ENCODE measurements at places on chromosomes 5 and 9.

DNA sequence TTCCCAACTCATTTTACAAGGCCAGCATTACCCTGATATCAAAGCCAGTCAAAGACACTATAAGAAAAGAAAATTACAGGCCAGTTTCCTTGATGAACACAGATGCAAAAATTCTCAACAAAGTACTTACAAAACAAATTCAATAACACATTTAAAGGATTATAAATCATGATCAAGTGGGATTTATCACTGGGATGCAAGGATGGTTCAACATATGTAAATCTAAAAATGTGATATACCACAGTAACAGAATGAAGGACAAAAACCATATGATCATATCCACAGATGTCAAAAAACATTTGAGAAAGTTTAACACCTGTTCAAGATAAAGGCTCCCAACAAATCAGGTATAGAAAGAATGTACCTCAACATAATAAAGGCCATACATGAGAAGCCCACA lies 130.6 kb downstream of the NDUFS4 start:
- no peak for DNase-seq

DNA sequence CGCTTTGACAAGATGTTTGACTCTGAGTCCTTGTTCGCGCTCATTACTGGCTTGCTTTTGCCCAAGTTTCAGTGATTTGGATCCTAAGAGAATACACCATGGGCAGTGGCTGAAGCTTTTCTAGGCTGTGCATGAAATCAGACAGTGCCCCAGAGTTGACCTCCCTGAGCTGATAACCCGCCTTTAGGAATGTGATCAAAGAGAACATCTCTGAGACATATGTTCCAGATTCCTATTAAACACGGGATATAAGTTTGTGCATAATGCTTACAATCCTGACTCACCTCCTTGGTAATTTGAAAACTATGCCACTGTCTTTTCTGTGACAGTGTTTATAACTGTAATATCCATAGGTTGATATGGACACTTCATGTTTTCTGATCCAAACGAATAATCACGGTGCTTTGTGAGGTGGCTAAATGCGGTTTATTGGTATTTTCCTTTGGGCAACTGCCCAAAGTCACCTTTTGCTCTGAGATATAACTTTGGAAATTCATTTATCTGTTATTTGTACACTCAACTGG lies 732.9 kb downstream of the MTRR start:
- no peak for DNase-seq

GRCh38 chr9:101758304-101758930 lies 20.0 kb upstream of the GRIN3A start:
- DNase-seq: no peak

DNA sequence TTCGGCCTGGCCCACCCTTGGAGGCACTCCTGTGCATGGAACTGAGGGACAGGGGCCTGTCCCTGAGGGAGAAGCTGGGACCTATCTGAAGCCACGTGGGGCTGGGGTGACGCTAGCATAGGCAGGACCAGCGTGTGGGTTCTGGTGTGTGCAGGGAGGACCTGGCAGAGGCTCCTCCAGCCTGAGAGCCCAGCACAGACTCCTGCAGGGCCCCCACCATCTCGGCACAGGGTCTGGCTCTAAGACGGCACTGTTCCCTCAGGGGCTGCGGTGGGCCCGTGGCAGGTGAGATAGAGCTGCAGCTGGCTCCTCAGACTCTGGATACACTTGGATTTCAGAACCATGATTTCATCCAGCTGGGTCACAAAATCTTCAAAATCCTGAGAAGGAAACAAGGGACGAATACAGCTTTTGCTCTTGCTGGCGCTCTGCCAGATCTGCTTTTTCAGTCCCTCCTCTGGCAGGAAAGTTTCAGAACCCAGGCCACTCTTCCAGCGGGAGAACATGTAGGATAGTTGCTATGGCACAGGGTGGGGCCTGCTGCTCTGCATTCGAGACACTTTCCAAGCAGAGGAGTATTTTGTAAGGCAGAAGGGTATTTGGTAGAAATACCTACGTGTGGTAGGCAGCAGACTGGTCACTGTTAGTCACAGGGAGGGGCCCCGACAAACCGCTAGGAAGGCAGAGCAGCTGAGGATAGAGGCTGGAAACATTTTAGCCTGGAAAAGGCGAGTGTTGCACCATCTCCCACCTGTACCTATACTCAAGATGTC lies 74.7 kb downstream of the KIF24 start:
- no peak for DNase-seq

DNA sequence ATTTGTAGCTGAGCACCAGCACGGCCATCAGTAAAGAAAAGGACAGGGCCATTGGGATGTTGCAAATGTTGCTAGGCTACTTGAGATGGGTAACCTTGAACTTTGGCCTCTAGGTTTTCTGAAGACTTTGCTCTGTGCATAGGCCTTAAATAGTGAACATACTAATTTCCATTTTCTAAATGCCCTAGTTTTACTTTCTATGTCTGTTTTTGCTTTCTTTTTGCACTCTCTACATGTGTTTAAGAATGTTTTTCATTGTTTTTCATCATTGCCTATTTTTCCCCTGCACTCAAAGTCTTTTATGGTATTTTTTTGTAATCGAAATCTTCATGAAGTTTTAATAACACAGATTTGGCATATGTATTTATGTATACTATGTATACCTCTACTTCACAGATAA lies at the start of gene IFNA17:
Gene IFNA17, minus strand, starts transcription at position 101 of the 400 bp plus-strand sequence. Its CDS starts 49 bp downstream, at position 52.
- no peak for DNase-seq

GRCh38 chr5:82754759-82755158 lies 322.4 kb downstream of the TMEM167A start:
- no peak for DNase-seq

GRCh38 chr5:95759634-95760033 lies 28.5 kb downstream of the RHOBTB3 start:
- no peak for DNase-seq

GRCh38 chr9:30932226-30932625 lies 1452.2 kb upstream of the ACO1 start:
- no peak for DNase-seq

- no peak for DNase-seq
Measured at GRCh38 chr5:6162175-6162574, 216.2 kb downstream of the MED10 start.

GRCh38 chr5:122942164-122942914 lies 94.2 kb downstream of the PPIC start:
- no peak for DNase-seq

DNA sequence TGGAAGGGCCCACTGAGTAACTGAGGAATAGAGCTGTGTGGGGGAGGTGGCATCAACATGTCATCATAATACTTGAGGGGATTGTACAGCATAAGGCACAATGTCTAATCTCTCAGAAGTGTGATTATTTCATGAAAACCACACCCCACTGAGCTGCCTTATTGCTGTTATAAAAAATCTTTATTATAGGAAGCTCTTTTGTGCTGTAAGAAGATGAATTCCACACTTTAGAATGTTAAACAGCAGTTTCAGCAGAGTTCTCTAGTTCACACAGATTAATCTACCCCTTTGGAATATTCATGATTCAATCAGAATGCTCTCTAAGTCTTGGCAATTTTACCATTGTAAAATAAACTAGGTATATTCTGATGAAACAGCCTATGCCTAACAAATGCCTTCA lies 1389.6 kb downstream of the PTPRD start:
- no peak for DNase-seq

DNA sequence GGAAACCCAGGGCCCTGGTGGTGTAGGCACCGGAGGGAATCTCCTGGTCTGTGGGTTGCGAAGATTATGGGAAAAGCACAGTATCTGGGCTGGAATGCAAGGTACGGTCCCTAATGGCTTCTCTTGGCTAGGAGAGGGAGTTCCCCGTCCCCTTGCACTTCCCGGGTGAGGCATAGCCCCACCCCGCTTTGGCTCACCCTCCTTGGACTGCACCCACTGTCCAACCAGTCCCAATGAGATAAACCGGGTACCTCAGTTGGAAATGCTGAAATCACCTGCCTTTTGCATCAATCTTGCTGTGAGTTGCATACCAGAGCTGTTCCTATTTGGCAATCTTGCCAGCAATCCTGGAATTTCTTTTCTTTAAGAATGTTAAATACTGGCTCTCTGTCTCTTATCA lies 1429.1 kb downstream of the MAT2B start:
- no peak for DNase-seq

DNA sequence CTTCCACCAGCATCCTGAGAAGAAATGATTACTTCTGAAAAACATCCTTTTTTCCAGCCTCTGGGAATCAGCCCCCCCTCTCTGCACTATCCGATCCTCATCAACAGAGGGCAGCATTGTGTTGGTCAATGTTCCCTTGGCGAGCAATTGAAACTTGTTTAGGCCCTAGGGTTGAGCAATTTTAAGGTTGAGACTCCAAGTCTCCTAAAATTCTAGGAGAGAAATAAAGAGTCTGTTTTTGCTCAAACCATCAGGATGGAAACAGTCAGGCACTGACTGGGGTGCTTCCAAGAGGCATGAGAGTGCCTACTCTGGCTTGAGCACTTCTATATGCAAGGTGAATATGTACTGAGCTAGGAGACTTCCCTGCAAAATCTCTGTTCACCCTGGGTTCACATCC lies 12.4 kb upstream of the CYFIP2 start:
- no peak for DNase-seq

GRCh38 chr9:129263836-129264235 lies 85.8 kb upstream of the IER5L start:
- DNase-seq: no peak

GRCh38 chr9:37209431-37210386 lies 89.3 kb downstream of the ZCCHC7 start:
- DNase-seq: no peak

- no peak for DNase-seq
Measured at GRCh38 chr5:68214482-68215207, 911 bp upstream of the PIK3R1 start.

DNA sequence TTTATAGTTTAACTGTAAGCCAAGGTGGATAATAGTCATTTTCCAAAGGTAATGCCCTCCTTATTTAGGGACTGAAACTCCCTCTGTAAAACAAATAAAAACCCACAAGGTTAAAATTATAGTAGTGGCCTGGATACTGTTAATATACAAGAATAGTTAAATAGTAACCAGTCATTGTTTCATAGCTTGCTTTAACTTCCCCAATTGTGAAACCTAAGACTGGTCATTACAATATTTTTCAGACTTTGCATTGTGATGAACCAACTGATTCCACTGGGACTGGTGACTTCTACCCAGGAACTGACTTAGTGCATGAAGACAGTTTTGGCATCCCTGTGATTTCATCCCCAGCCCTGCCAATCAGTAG lies 162.6 kb downstream of the SMC2 start:
- no peak for DNase-seq

GRCh38 chr5:67998709-67999261 lies 216.8 kb upstream of the PIK3R1 start:
- DNase-seq: peak; percentile 12

- DNase-seq: no peak
Measured at GRCh38 chr5:80061547-80061946, 26.4 kb downstream of the THBS4 start.

- no peak for DNase-seq
Measured at GRCh38 chr5:61123145-61123544, 39.1 kb downstream of the SMIM15 start.

DNA sequence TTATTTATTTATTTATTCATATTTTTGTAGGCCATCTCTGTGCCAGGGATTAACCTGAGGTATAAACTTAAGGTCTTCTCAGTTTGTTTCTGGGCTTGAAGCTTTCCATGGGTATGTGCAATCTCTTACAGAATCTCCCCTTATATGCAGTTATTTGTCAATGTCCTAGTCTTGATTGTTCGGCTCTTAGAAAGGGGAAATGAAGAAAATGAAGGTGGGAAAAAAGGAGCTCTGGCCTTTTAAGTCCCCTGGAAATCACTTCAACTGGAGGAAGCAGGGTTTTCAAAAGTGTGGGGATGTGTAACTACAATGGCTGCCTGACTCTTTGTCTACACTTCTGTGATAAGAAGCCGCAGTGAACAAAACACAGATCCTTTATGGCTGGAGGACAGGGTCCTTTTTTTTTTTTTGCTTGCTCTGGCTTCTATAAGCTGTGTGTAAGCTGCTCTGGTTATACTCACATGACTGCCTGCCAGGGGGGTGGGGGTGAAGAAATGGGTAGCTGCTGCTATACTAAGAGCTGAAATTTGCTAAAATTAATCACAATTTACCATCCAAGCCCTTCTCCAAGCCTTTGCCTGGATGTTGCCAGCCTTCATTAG lies 33.7 kb downstream of the CENPP start:
- DNase-seq: no peak

GRCh38 chr9:135213566-135213965 lies 126.1 kb downstream of the OLFM1 start:
- DNase-seq: no peak

DNA sequence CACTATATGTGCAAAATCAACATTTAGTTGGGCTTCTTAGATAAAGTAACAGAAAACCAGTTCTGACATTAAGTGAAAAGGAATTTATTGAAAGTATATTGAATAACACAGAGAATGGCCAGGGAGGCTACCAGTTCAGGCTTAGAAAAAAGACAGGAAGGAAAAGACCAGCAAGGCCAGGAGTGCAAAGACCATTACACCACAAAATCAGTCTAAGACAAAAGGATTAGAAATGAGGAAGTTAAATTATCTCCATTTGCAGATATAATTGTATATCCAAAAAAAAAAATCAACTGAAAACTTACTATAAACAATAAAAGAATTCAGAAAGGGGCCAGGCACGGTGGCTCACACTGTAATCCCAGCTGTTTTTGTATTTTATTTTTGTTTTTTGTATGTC lies 4.8 kb upstream of the TEX10 start:
- DNase-seq: no peak

- no peak for DNase-seq
Measured at GRCh38 chr9:123893115-123893514, 36.8 kb downstream of the DENND1A start.

DNA sequence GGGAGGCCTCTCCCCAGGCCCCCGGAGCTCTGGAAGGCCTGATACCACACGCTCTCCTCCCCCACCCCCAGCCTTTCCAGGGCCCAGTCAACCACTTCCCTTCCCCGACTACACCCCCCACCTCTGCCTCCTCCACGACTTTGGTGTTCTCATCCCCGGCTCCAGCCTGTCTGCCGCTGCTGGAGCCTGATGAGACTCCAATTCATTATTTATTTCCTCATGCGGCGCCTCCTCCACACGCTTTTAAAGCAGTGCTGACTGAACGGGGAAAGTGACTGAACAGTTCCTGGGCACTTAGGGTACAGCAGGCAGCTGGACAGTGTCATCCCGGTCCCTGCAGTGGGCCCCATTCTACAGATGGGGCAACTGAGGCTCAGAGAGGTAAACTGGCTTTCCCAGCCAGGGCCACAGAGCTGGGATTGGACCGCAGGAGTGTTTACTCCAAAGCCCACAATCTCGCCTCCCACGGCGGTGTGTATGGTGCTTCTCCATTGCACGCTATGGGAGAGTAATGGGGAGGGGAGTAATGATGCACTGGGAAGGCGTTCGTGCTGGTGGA lies 15.9 kb upstream of the RPL26L1 start:
- no peak for DNase-seq

Data from nucleus accumbens (tissue), 56 donors.